ENCODE measurements at places on chromosomes 13 and 19.

DNA sequence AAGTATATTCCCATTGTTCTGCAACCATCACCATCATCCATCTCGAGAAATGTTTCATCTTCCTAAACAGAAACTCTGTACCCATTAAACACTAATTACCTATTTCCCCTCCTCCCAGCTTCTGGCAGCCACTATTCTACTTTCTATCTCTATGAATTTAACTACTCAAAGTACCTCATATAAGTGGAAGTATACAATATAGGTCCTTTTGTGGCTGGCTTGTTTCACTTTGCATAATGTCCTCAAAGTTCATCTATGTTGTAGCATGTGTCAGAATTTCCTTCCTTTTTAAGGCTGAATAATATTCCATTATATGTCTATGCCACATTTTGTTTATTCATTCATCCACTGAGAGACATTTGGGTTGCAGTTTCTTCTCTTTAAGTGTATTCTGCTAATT lies 159.4 kb downstream of the KCNRG start:
- DNase-seq: no peak

GRCh38 chr19:48210005-48210404 lies 39.5 kb downstream of the ZSWIM9 start:
- no peak for DNase-seq

- no peak for DNase-seq
These were observed 43.4 kb upstream of the AKAP11 start for GRCh38 chr13:42228527-42228926.

DNA sequence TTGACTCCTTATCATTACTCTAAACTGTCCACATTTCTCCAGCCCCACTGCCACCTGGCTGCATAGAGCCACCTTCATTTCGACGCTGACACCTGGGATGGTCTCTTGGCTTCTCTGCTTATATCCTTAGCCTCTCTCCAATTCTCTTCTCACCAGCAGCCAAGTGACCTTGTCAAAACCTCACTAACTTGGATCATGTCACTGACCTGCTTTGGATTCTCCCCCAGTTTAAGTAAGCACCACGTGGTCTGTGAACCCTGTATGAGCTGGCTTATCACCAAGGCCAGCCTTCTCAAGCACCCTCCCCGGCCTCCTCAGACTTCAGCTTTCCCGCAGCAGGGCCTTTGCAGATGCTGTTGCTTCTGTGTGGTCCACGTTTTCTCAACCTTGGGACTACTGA lies 12.3 kb upstream of the GGACT start:
- DNase-seq: no peak

DNA sequence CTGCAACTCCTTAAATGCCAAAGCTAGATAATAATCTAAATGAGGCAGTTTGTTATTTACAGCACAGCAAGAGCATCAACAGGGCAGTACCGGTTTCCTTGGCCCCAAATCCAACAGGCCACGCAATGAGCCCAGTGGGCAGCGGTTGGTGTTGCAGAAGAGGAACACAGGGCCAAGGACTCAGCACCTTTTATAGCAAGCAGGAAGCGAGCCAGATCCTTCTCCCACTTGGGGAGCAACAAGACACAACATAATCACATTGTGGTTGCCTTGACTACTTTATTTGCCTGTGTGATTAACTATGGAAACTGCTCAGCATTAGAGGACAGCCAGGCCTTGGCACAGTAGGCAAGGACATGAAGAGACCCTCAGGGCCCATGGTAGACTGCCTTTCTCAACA lies 67.1 kb upstream of the HTR2A start:
- DNase-seq: no peak

DNA sequence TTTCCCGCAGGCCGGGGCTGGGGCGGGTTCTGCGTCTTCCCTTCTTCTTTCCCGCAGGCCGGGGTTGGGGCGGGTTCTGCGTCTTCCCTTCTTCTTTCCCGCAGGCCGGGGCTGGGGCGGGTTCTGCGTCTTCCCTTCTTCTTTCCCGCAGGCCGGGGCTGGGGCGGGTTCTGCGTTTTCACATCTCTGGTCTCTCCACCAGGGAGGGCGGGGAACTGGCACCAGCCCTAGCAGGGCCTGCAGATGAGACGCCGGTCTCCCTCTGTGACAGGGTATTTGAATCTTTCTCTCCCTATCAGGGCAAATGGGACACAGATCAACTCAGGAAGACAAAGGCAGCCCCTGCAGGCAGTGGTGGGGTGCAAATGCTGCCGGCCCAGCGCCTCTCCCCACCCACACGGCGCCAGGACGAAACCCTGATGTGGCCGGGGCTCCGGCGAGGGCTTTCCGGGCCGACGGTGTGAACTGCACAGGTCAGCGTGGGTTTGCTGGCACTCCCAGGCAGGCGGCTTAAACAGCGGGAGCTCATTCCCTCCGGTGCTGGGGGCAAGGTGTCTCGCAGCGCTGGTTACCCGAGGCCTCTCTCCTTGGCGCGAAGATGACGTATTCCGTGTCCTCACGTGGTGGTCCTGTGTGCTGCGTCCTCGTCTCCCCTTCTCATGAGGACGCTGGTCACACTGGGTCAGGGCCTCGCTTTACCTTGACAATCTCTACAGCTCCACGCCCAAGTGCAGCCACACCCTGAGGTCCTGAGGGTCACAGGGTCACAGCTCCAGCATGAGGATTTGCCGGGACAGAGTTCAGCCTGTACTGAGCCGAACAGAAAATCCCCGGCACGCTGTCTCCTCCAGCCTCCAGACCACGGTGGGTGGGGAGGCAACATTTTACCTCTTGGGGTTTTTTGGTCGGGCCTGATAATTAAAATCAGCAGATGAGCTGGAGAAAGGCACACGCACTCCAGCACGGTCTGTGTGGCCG lies 717 bp upstream of the C13orf46 start:
- DNase-seq: no peak

DNA sequence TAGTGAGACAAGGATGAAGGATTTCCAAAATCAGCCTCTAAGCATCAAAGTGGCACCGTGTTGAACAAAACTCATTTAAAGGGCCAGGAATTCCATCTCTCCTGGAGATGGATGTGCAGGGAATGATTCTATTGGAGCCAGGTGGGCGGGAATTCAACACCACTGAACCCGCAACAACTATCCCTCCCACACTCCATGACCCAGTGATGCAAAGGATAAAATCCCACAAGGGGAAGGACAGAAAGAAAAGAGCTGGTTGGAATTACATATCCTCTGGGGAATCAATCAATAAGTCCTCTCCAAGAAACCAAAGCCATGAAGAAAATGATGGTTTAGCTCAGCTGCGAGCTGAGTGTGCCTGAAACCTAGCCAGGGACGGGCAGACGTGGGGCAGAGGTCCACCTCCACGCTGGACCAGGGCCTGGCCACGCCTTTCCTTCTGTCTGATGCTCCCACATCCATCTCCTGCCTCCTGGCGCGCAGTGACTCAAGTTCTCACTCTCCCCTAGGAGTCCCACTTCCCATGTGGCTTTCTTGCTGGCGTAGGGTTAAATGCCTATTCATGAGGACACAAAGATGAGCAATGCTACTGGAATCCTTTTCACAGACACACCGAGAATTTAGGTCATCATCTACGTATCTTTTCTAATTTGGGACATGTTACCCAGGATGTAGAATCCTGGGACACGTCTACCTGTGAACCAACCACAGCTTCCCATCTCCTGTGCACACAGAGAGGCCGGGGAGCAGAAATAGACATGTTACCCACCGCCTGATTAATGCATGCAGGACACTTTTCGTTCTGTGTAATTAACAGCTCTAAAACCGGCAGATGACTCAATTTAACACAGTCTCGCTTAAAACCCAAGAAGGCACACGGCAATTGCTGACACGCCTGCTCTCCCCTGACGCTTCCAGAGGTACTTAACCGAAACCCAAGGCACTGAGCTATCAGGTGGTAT lies 48.6 kb downstream of the PEPD start:
- no peak for DNase-seq

GRCh38 chr19:49155820-49156346 lies 687 bp upstream of the HRC start:
- no peak for DNase-seq

- no peak for DNase-seq
These were observed 13.1 kb upstream of the WTIP start for GRCh38 chr19:34468409-34468808.

DNA sequence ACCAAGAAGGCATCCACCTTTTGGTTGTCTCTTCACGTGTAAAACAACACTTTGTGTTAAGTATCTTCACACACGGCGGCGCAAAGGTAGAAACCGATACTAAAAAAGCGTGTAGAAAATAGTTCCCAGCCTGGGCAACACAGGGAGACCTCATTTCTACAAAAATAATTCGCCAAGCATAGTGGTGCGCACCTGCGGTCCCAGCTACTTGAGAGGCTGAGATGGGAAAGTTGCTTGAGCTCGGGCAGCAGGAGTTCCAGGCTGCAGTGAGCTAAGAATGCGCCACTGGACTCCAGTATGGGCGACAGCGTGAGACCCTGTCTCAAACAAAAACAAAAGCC lies 573 bp upstream of the ERCC5 start:
- no peak for DNase-seq

- DNase-seq: no peak
These were observed 70.8 kb downstream of the LNX2 start for GRCh38 chr13:27549406-27549981.

GRCh38 chr13:46908501-46908900 lies 11.6 kb upstream of the HTR2A start:
- DNase-seq: no peak

Measured in GM12865 (cell line).